ENCODE measurements at places on chromosomes 16 and 17.

DNA sequence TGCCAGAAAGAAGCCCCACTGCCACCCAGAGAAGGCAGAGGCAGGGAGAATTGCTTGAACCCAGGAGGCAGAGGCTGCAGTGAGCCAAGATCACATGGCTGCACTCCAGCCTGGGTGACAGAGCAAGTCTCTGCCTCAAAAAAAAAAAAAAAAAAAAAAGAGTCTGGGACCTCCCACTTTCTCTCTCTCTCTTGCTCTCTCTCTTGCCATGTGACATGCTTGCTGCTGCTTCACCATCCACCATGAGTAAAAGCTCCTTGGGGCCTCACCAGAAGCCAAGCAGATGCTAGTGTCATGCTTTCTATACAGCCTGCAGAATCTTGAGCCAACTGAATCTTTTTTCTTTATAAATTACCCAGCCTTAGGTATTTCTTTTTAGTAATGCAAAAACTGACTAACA is 21.5 kb upstream of the SRSF1 start:
- no peak for DNase-seq

GRCh38 chr17:29732613-29733012 is 109.9 kb upstream of the CORO6 start:
- no peak for DNase-seq

DNA sequence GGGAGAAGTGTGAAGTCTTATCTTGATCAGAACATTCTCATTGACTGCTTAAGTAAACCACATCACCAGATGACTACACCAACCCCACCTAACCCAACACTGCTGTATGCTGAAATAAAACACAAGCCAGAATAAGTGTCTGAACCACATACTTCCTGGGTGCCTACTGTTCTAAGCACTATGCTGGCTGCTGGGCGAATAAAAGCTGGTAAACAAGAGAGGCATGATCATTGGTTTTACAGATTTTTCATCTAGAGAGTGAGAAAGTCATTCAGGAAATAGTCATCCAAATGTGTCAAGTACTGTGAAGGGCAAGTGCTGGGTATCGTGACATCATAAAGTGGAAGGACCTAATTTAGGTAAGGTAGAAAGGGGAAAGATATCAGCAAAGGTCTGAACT is 199.0 kb upstream of the SOX9 start:
- DNase-seq, result no peak

GRCh38 chr17:47905221-47905733 is 9.2 kb downstream of the SP2 start:
- peak; percentile 91 for DNase-seq

- peak; percentile 97 for DNase-seq
Observed at GRCh38 chr17:81471818-81472456, 40.7 kb downstream of the ACTG1 start.

DNA sequence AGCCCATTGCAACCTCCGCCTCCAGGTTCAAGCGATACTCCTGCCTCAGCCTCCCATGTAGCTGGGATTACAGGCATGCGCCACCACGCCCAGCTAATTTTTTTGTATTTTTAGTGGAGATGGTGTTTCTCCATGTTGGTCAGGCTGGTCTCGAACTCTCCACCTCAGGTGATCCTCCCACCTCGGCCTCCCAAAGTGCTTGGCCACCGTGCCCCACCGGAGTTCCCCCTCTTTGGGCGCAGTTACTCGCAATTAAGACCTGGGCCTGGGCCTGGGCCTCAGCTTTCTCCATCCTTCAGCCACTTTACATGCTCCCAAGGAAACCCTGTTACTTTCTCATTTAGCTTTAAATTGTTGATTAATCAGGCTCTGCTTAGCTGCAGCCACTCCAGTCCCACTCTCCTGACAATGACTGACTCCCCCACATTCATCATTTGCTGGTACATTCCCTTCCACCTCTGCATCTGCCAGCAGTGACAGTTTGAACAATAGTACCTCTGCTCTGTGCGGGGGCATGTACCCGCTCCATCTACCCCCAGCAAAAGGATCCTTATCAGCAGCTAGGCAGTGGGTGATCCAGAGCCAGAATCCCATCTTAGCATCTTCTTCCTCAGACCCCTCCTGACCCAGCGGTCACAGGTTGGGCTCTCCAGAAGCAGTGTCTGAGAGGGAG is 47.2 kb upstream of the SLC47A1 start:
- DNase-seq, result no peak

- DNase-seq, result no peak
Observed at GRCh38 chr17:45241328-45242028, 19.8 kb downstream of the FMNL1 start.

DNA sequence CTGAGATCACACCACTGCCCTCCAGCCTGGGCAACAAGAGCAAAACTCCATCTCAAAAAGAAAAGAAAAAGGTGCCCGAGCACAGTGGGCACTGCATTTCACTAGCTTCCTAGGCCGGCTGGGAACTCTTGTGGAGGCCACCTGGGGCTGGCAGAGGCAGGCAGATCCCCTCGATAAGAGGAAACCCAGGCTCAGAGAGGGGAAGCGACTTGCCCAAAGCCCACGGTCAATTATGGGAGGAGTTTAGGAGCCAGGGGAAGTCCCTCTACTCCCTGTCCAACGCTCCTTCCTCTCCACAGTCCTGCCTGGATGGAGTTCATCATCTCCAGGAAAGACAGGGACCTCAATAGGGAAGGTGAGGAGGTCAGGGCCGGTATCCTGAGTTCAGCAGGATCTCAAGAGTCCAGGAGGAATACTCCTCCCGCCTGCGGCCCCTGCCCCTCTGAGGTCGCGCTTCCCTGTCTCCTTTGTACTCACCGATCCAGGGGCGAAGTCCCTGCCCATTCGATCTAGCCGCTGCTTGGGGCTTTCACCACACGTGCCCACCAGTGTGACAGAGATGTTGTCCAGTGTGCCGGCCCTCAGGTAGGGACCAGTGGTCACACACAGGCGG is 841 bp downstream of the ALOXE3 start:
- no peak for DNase-seq

Data from AG20443 (cell line).